ENCODE measurements at places on chromosomes 6 and 20. TPM values are rescaled to one million over a fixed set of nuclear protein-coding genes. Genes with fewer than 3 reads are reported as not detected.

TRIM10 gene
- 0.08 TPM for total RNA-seq

GRIK2 gene
- total RNA-seq, result not detected

TRIM40 gene
- total RNA-seq, result not detected

COL10A1 gene
- not detected for total RNA-seq

CTAGE9 gene
- not detected for total RNA-seq

PPP1R14C gene
- total RNA-seq, result 0.10 TPM

SEL1L2 gene
- not detected for total RNA-seq

TFAP2D gene
- total RNA-seq, result not detected

DPPA5 gene
- not detected for total RNA-seq

LTB gene
- total RNA-seq, result 1,185 TPM

PSMB8 gene
- total RNA-seq, result 401 TPM

- no peak for DNase-seq
- H3K4me3 ChIP-seq, result no peak overlapping the region
- no peaks in the 10 kb centered on the region for H3K27me3 ChIP-seq
- H3K4me1 ChIP-seq, result no peaks in the 10 kb centered on the region
- no peak overlapping the region for H3K27ac ChIP-seq
- H3K36me3 ChIP-seq, result no peaks in the 10 kb centered on the region
Observed at GRCh38 chr6:143247586-143247985, 186.9 kb downstream of the AIG1 start.

GRCh38 chr20:19649041-19649440, 109.0 kb upstream of the RIN2 start:
- no peaks in the 10 kb centered on the region for H3K36me3 ChIP-seq
- H3K4me3 ChIP-seq, result no peak overlapping the region
- no peaks in the 10 kb centered on the region for H3K4me1 ChIP-seq
- no peak for DNase-seq

DNA sequence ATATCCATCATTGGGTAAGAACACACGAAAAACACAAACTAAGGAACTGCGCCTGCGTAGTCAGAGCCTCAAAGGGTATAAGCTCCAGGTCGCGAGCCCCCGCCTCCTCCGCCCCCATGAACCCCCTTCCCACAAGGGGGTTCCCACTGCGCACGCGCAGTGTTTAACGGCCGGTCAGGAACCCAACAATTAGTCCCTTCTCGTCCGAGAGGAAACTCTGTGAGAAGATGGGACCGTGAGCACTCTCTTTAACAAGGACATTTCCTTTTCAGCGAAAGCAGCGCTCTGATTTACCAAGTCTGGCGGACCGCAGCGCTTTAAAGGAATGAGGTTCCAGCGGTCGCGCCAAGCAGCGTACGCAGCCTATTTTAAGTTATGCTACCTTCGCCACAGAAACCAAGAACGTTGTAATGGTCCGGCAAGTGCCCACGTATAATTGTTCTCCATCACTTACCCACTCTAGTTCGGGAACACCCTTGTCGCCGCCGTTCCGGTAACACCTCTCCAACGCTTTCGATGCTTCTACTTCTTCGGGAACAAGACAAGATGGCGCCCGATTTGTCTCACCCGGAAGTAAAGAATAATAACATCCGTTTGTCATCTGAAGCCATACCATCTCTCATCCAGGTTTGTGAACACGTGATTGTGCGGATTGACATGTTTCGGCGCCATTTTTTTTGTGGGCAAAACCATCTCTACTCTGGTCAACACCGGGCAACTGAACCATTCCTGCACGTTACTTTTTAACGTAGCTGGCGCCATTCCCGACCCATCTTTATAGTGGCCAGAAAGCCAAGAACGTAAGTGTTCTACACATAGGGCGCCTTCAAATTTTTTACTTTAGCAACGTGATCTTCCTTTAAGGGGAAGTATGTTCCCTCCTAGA, at the start of gene PNISR:
Gene PNISR (minus strand): TSS at position 548 of the 886 bp plus-strand sequence. CDS start 10,649 bp downstream, outside the sequence.
- peaks cover 39% of the 10 kb centered on the region for H3K36me3 ChIP-seq
- peak within 1 kb of the TSS; percentile 87 for H3K4me3 ChIP-seq
- no peaks in the 10 kb centered on the region for H3K27me3 ChIP-seq
- DNase-seq, result peak; percentile 90

- no peaks in the 10 kb centered on the region for H3K4me1 ChIP-seq
- H3K4me3 ChIP-seq, result no peak overlapping the region
- DNase-seq, result no peak
- H3K27ac ChIP-seq, result no peak overlapping the region
- peaks cover 2% of the 10 kb centered on the region for H3K27me3 ChIP-seq
Observed at GRCh38 chr6:145235207-145235606, 500.1 kb downstream of the EPM2A start.

DNA sequence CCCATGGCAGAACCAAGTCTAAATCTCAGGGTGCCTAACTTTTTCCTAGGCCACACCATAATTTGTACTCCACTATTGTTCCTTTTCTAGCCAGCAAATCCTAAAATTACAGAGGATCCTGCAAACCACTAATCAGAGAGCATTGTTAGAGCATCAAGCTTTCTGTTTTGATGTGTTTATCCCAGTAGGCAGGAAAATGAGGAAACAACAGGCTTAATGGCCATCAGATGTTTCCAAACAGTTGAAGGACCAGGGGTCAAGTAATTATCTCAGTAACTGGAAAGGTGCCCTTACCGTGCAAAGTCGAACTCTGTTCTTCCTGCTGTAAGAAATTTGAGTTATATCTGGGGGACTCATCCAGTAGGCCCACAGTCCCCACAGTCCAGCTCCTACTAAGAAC, 58.7 kb downstream of the RALY start:
- no peak overlapping the region for H3K27ac ChIP-seq
- H3K36me3 ChIP-seq, result peaks cover 2% of the 10 kb centered on the region
- H3K27me3 ChIP-seq, result no peaks in the 10 kb centered on the region
- no peak for DNase-seq

DNA sequence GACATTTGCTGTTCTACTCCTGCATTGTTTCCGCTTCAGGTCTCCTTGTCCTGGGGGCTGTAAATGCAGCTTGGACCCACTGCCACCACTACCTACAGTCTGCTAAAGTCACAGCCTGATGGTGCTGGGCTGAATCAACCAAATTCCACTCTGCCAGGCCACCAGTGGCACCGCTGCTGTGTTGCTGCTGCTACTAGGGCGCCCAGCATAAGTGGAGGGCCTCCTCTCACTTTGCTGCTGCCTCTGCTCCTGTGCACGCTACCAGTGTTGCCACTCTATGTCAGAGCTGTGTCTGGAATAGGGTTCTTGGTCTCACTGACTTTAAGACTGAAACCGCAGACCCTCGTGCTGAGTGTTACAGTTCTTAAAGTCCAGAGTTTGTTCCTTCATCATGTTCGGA, 1.4 kb upstream of the SSR1 start:
- peaks cover 38% of the 10 kb centered on the region for H3K4me1 ChIP-seq
- H3K36me3 ChIP-seq, result peaks cover 25% of the 10 kb centered on the region
- DNase-seq, result no peak

DNA sequence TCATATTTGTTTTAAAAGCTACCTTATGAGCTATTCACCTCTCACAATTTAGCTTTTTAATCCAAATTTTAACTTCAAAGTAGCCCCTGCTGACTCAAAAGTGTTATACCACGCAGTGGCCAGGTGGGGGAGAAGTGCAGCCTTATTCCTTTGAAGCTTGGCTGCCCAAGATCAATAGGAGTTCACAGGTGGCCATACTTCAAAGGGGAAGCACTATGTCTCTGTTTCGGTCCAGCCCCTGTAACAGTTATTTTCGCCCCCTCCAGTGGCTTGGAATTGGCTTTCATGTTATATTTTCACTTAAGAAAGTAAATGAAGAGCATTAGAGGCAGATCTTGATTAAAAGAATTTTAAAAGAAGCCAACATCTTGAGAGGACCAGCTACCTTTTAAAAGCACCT, 608.4 kb downstream of the EPHA7 start:
- no peak overlapping the region for H3K4me3 ChIP-seq
- no peaks in the 10 kb centered on the region for H3K27me3 ChIP-seq
- no peak overlapping the region for H3K27ac ChIP-seq
- no peak for DNase-seq
- H3K4me1 ChIP-seq, result no peaks in the 10 kb centered on the region
- H3K36me3 ChIP-seq, result no peaks in the 10 kb centered on the region

DNA sequence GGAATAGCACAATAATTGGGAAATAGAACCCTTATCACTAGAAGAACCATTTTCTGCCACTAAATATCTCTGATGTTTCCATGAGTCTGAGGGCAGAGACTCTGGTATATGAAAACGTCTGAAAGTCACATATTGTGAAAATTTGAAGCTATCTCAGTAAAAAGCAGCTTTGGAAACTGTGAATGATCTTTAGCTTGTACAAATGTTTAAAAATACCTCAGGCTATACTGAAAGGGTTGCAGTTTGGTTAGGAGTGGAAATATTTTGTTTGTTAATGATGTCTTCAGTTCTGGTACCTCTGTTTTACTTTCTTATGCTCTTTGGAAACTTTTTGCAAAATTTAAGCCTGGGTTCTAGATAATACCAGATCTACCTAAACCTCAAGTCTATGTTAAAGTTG, 135.0 kb downstream of the SLC16A10 start:
- H3K27me3 ChIP-seq, result peaks cover 3% of the 10 kb centered on the region
- no peak for DNase-seq
- H3K27ac ChIP-seq, result no peak overlapping the region
- no peaks in the 10 kb centered on the region for H3K4me1 ChIP-seq
- no peaks in the 10 kb centered on the region for H3K36me3 ChIP-seq

DNA sequence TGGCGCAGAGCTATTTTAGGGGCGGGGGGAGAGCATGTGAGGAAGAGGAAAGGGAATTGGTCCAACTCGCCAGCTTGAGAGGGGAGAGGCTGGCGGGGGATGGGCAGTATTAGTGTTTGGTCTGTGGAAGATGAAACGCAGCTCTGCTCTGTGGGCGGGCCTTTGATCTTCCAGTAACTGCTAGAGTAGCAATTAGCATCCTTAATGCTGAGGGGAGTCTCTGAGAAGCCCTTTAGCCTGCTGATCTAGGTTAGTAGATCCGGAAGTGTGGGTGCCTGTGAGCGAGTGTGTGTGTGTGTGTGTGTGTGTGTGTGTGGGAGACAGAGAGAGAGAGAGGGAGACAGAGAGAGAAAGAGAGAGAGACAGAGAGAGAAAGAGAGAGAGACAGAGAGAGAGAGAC, 117.2 kb upstream of the BACH2 start:
- H3K27me3 ChIP-seq, result peaks cover 2% of the 10 kb centered on the region
- H3K4me1 ChIP-seq, result peaks cover 86% of the 10 kb centered on the region
- H3K27ac ChIP-seq, result peak overlapping the region; percentile 97

DNA sequence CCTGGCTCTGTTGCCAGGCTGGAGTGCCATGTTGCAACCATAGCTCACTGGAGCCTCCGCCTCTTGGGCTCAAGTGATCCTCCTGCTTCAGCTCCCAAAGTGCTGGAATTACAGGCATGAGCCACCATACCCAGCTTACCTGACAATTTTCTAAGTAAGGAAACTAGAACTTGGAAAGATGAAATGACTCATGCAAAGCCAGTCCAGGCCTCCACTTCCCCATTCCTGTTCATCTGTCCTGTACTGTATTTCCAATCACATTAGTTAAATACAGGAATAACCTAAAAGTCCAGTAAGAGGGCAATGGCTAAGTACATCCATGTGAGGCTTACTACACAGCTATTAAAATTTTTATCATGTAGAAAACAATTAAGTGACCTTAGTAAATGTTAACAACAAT, 8.3 kb upstream of the ADGB start:
- H3K36me3 ChIP-seq, result no peaks in the 10 kb centered on the region
- H3K27ac ChIP-seq, result no peak overlapping the region

GRCh38 chr6:42406306-42407280, 45.1 kb downstream of the TRERF1 start:
- H3K27ac ChIP-seq, result peak overlapping the region; percentile 44
- peaks cover 21% of the 10 kb centered on the region for H3K36me3 ChIP-seq
- peaks cover 65% of the 10 kb centered on the region for H3K4me1 ChIP-seq
- H3K4me3 ChIP-seq, result no peak overlapping the region

DNA sequence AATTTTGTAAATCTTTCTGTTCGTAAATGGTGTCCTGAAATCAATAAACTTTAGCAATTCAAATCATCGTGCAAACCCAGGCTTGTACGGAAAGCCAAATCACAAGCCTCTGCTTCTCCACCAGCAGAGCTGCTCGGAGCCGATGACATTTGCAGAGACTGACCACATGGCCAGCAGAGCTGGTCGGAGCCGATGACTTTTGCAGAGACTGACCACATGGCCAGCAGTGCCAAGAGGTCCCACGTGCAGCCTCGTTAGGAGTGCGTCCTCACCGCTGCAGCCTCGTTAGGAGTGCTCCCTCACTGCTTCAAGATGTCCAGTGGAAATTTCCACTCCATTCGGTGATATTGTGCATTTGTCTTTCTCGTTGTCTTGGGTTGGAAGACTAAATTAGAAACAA, 28.5 kb downstream of the SMOC2 start:
- H3K4me3 ChIP-seq, result no peak overlapping the region
- H3K27me3 ChIP-seq, result no peaks in the 10 kb centered on the region
- H3K27ac ChIP-seq, result no peak overlapping the region
- H3K4me1 ChIP-seq, result no peaks in the 10 kb centered on the region
- no peak for DNase-seq

GRCh38 chr6:151176911-151177770, 62.6 kb upstream of the AKAP12 start:
- no peaks in the 10 kb centered on the region for H3K4me1 ChIP-seq
- H3K27ac ChIP-seq, result no peak overlapping the region
- H3K4me3 ChIP-seq, result no peak overlapping the region
- DNase-seq, result no peak
- no peaks in the 10 kb centered on the region for H3K36me3 ChIP-seq
- peaks cover 30% of the 10 kb centered on the region for H3K27me3 ChIP-seq

GRCh38 chr20:19540392-19540791, 217.7 kb upstream of the RIN2 start:
- H3K4me1 ChIP-seq, result no peaks in the 10 kb centered on the region
- no peak overlapping the region for H3K27ac ChIP-seq
- DNase-seq, result no peak

GRCh38 chr20:63740627-63741353, 1.2 kb downstream of the SLC2A4RG start:
- H3K4me1 ChIP-seq, result peaks cover 11% of the 10 kb centered on the region
- H3K27ac ChIP-seq, result peak overlapping the region; percentile 16
- H3K27me3 ChIP-seq, result no peaks in the 10 kb centered on the region
- DNase-seq, result peak; percentile 48

GRCh38 chr6:159212028-159212427, 42.8 kb downstream of the FNDC1 start:
- DNase-seq, result no peak
- peaks cover 9% of the 10 kb centered on the region for H3K27me3 ChIP-seq
- H3K36me3 ChIP-seq, result no peaks in the 10 kb centered on the region
- no peaks in the 10 kb centered on the region for H3K4me1 ChIP-seq
- no peak overlapping the region for H3K4me3 ChIP-seq

DNA sequence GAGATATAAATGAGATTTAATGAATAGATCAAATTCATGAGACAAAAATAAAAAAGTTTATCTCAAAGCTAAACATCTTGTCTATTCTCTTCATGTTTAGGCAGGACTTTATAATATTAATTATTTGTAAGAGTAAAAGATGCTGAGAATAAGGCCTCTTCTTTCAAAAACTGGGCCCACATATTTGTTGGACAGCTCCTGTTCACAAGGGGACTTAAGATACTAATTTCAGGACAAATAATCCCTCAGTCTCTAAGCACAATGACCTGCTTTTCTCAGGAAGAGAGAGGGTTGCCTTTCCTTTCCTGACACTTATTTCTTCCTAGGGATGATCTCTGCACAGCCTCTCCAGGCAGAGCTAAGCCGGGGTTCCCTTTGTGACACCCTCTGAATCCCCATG, 43.3 kb downstream of the NOX3 start:
- peaks cover 5% of the 10 kb centered on the region for H3K4me1 ChIP-seq
- H3K4me3 ChIP-seq, result no peak overlapping the region
- H3K27me3 ChIP-seq, result no peaks in the 10 kb centered on the region
- DNase-seq, result no peak

All from activated CD4-positive, alpha-beta memory T cell treated with anti-CD3 and anti-CD28 coated beads, Interleukin-2, amount 10 ng/mL, durations not matched to agents 7 days and 5 days (primary cell).